Activated CD4-positive, alpha-beta T cell treated with anti-CD3 and anti-CD28 coated beads, Interleukin-10, Interleukin-2, amounts not matched to agents 100 ng/mL and 50 ng/mL, durations not matched to agents 16 hours and 8 hours (primary cell): ENCODE measurements at places on chromosomes 4 and X.

GRCh38 chr4:129578336-129578735 is 482.4 kb downstream of the C4orf33 start:
- no peak for DNase-seq

- DNase-seq: no peak
Observed at GRCh38 chr4:17366496-17366895, 145.4 kb downstream of the QDPR start.

- no peak for DNase-seq
Observed at GRCh38 chrX:66164470-66164869, 423 bp downstream of the HEPH start.

DNA sequence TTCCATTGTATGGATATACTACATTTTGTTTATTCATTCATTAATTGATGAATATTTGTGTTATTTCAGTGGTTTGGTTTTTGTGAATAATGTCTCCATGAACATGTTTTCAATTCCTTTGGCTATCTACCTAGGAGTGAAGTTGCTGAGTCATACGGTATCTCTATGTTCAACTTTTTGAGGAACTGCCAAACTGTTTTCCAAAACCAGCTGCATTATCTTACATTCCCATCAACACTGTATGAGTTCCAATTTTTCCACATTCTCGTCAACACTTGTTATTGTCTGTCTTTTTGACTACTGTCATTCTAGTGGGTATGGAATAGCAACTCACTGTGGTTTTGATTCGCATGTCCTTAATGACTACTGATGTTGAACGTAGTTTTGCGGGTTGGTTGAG is 388.6 kb upstream of the MAGEB2 start:
- DNase-seq: no peak

- DNase-seq: no peak
Observed at GRCh38 chr4:3304831-3305609, 12.2 kb downstream of the RGS12 start.

- DNase-seq: no peak
Observed at GRCh38 chr4:24768604-24769003, 26.8 kb upstream of the SOD3 start.

DNA sequence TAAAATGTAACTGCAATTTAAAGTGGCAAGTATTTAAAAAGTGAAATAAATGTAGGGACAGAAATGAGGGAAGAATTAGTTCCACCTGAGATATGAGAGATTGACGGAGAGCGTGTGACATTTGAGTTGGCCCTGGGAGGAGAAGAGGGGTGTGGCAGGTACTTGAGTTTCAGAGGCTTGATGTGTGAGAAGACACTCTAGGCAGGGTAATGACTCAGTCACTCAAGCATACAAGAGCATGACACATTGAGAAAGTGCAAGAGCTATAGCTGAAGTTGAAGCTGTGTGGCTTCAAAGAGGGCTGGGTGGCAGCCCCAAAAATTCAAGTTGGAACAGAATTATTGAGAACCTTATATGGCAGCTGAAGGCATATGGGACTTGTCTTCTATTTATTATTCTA is 420.5 kb downstream of the SLITRK2 start:
- DNase-seq: no peak

GRCh38 chr4:108092288-108092687 is 76.4 kb downstream of the LEF1 start:
- DNase-seq: no peak

GRCh38 chr4:144655491-144655890 is 9.5 kb downstream of the HHIP start:
- no peak for DNase-seq

GRCh38 chr4:137952116-137952515 is 290.0 kb downstream of the SLC7A11 start:
- no peak for DNase-seq

GRCh38 chr4:46946919-46947536 is 38.0 kb upstream of the COX7B2 start:
- DNase-seq: no peak

GRCh38 chrX:21725496-21725895 is 32.4 kb downstream of the SMPX start:
- peak; percentile 2 for DNase-seq

DNA sequence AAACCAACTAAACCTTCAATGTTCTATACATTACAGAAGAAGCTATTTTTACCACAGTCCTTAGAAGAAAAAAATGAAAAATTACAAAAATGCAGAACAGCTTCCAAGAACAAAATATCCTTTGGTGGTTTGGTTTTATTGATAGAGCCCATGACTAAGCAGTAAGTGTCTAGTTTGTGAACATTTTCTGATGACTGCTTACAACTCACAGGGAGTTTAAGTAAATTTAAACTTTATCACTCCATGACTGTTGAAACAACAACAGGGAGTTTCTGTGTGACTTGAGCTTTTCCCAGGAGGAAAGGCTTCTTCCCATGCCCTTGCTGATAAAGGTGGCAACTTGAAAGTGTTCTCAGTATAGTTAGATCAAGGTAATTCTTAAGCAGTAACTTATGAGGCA is 2.9 kb downstream of the PF4 start:
- no peak for DNase-seq

DNA sequence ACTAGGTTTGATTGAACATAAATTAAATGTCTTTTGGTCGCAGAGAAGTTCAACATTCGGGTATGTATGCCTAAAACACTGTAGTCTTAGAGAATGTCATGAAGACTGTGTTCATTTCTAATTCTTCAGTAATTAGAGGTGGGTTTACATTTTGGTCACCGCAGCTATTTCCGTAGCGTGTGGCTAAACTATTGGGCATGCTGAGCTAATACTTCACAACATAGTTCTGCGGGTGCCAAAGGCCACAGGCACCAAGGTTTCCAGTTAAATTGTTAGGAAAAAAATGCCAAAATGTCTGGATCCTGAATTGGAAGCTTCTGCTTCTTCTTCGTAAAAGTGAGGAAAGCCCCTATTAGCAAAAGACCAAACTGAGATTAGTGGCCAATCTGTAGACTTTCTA is 25.1 kb downstream of the SMIM31 start:
- no peak for DNase-seq

- DNase-seq: no peak
Observed at GRCh38 chr4:184958127-184958922, 60.0 kb upstream of the HELT start.

DNA sequence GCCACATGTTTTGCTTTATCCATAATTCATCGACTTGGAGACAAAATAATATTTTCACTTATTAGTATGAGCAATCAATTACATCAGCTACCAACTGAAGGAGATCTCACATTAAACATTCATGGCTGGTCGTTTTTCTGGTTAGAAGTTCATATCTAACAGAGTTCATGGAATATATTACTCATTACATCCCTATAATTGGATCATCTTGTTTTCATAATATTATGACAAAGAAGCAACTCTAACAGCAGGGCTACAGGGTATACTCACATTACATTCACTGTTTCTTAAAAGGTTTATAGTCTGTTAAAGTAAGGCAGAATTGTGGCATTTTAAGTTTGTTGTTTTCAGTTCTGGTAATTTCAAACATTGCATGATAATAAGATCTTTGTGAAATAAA is 33.0 kb downstream of the GSTCD start:
- DNase-seq: no peak

- no peak for DNase-seq
Observed at GRCh38 chrX:120269373-120270035, 18.9 kb downstream of the ZBTB33 start.

DNA sequence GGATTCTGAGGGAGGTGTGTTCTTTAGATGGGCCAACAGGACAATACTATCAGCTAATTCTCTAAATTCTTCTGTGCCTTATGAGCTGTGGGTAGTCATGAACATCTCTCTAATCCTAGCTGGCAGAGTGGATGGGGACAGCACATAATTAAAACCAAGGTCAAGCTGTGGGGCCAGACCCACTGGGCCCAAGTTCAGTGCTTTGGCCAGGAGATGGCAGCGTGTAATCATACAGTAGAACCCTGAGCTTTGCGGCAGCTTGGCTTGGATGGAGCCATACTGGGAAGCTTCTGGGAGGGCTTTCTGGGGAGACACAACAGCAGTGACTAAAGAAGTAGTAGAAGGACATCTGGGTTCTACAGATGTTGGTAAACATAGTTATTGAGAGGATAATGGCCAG is 140.3 kb upstream of the CXCL13 start:
- peak; percentile 45 for DNase-seq

GRCh38 chr4:102869569-102870197 is 891 bp downstream of the CISD2 start:
- DNase-seq: no peak

GRCh38 chr4:76275486-76276124 is 24.1 kb downstream of the FAM47E start:
- no peak for DNase-seq

GRCh38 chr4:186725469-186726425 is 2.1 kb upstream of the FAT1 start:
- DNase-seq: peak; percentile 14

- peak; percentile 86 for DNase-seq
Observed at GRCh38 chr4:112735474-112735951, 98.6 kb downstream of the LARP7 start.

DNA sequence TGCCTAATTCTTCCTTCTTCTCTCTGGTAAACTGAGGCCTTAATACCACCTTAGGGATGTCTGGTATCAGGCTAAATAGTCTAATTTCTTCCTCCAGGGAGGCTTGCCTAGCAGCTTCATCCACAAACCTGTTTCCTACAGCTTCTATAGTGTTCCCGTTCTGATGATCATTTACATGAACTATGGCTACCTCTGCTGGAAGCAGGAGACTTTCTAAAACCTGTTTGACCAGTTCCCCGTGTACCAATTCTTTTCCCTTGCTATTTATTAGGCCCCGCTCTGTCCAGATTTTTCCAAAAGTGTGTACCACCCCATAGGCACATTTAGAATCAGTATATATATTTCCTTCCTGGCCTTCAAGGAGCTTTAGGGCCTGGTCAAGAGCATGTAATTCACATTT is 5.8 kb upstream of the USP38 start:
- no peak for DNase-seq

DNA sequence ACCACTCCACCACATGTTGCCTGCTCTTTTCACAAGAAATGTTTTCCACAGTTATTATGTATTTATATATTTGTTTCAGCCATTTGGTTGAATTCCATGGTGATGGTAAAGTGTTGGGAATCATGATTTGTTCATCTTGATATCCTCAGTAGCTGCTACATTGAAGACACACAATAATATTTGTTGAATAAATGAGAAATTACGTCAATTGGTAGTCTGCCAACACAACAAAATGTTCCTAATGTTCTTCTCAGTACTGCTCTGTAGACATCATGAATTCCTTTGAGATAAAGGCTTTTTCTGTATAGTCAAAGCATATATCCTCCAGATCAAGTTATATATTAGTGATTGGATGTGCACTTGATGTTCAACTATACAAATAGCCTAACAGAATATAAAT is 29.5 kb downstream of the CXXC4 start:
- no peak for DNase-seq

GRCh38 chr4:185004562-185005218 is 13.6 kb upstream of the HELT start:
- DNase-seq: no peak

- DNase-seq: no peak
Observed at GRCh38 chrX:38768079-38768478, 33.2 kb upstream of the MID1IP1 start.

GRCh38 chr4:104064646-104065577 is 345.1 kb upstream of the TACR3 start:
- DNase-seq: peak; percentile 15

GRCh38 chrX:27336466-27337091 is 126.6 kb downstream of the PPP4R3C start:
- peak; percentile 54 for DNase-seq

GRCh38 chr4:107349732-107350131 is 313.6 kb upstream of the DKK2 start:
- DNase-seq: no peak

DNA sequence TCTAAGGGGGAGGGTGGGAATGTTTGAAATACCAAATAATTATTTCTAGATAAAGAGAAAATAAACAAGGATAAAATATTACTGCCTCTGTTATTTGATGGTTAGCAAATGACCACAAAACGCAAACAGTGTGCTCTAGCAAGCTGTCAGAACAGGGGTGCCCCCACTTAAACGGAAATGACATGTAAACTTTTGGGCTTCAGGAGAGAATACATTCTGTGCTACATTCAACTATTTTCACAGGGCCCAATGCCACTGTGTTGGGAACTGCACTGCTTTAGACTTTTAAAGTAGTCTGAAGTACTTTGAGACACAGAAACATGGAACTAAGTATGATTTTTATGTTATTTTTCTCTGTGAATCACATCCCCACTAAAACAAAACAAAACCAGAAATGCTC is 14.1 kb downstream of the CD40LG start:
- no peak for DNase-seq

DNA sequence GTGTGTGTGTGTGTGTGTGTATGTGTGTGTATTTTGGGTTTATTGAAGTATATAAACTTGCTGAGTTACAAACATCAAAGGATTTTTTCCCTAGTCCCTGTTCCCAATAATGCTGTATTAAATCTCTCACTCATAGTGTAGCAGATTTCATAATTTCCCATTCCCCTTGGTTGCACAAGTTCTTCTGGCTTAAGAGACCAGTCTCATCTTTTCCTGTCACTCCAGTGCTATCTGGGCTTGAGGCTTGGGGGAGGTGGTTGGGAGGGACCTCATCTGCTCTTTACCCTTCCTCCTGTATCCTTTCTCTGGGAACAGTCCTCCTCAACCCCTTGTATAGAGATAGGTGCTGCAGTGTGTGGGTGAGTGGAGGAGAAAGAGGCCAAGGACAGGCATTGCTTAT is 285.4 kb upstream of the BOD1L1 start:
- no peak for DNase-seq

DNA sequence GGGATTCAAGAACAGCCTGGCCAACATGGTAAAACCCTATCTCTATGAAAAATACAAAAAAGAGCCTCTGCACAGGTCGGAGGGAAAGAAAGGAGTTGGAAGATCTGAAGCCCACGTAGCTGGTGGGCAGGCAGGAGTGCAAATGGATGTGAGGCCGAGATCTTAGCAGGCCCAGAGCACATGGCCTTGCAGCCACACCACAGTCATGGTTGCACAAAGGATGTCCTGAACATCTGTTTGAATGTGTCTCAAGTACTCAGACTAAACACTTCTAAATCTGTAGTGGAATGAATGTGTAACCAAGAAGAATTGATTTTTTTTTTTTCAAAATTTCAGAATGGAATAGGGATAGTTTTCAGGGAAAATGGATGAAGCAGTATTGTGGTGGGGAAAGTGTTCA is 10.8 kb downstream of the CA5B start:
- DNase-seq: no peak

- DNase-seq: no peak
Observed at GRCh38 chr4:151251603-151252304, 25.2 kb upstream of the PRSS48 start.

- DNase-seq: no peak
Observed at GRCh38 chrX:49286581-49286980, 16.9 kb upstream of the GAGE10 start.

GRCh38 chrX:87338510-87338909 is 179.1 kb upstream of the KLHL4 start:
- no peak for DNase-seq

DNA sequence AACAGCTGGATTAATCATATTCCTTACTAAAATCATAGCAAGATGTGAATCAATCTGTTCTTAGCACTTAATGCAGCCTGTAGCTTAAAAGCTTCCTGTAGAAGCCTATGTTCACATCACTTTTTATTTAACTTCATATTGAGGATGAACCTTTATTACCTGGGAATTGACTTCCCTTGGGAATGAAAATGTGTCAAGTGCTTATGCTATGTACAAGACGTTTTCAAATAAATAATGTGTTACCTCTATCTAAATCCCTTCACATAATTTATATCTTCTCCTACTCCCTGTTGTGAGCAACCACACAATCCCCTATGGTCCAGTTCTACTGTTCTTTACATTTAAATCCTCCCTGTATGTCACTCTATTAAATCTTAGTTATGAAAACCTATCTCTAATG is 633.1 kb downstream of the FSTL5 start:
- DNase-seq: no peak

GRCh38 chr4:176645246-176645960 is 147.3 kb downstream of the VEGFC start:
- no peak for DNase-seq
